Esophagus squamous epithelium (tissue), 5 donors: ENCODE measurements at places on chromosomes 11 and 22.

GRCh38 chr11:109892321-109892794 is 200.8 kb upstream of the ZC3H12C start:
- no peak for DNase-seq

GRCh38 chr22:40383905-40384304 is 13.5 kb downstream of the SGSM3 start:
- DNase-seq, result no peak

DNA sequence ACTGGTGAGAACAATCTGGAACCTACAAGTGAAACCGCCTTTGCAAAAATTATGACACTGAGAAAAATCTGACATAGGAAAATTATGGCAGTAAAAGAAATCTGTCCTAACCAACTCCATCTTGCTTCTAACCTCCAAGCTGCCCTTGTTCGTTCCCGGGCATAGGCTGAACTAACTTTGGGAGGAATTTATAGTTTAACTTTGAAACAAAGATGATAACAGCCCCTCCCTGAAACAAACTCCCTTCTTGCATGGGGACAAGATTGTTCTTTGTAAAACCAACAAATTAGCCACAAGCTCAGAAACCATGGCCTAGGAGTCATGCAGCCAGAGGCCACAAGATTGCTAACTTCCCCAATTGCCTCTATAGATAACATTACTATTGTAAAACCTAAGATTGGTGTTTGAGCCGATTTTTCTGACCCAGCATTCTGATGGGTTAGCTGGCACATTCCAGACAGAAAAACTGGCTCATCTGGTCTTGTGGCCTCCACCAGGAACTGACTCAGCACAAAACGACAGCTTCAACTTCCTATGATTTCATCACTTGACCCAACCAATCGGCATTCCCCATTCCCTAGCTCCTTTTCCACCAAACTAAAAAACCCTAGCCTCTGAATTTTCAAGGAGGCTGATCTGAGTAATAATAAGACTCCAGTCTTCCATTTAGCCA is 3.6 kb upstream of the CCDC81 start:
- DNase-seq, result no peak

GRCh38 chr11:26801601-26802000 is 79.7 kb upstream of the SLC5A12 start:
- DNase-seq, result no peak

- no peak for DNase-seq
These were observed 36.0 kb downstream of the MADD start for GRCh38 chr11:47305734-47306483.
